ENCODE measurements at places on chromosomes 3 and 15.

DNA sequence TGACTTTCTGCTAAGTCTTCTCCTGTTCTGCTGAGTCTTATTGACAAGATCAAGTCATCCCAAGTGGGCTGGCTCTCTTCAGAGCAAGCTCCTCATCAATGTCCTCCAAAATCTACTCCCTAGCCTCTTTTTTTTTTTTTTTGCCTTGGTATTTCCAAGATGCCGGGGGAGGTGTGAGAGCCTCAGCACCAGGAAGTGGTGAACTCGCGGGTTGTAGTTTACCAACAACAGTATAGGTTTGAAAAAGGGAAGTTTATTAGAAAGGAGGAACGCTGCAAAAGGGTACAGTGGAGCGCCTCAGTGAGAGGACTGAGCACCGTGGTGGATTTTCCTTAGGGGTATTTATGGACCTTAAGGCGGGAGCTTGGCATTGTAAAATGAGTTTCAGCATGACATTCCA lies 94.3 kb upstream of the SGO1 start:
- no peak for DNase-seq

DNA sequence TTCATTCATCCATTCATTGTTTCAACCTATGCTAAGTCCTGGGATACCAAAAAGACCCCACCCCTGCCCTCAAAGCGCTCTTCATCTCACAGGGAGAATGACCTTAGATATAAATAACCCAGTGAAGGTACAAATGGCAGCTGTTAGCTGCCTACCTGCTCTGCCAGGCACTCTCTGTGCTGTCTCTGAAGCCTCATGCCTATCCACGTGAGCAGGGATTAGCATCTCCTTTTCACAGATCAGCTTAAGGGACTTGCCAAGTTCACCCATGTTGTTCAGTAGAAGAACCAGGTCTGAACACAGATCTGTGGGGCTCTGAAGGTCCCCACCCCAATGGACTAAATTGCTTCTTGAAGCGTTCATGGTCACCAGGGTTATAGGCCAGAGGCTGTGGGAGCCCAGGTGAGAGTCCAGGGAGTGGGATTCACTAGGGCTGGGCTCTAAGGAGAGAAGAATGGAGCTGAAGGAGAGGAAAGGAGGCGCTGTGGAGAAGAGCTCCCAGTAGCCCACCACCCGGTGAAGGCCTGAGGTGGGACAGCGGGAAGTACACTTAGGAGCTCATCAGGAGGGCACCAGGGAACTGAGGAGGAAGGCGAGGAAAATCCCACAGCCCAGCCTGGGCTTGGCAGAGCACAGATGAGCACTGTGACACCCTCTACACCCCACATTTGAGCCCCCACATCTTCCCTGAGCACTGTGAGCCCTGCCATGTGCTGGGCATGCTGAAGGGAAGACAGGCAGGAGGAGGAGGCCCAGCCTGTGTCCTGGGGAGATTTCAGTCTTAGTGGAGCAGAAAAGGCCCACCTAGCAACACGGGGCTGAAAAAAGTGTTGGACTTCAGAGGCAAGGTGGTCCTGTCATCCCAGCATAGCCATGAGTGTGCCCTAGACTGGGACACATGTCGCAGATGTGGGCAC lies 20.4 kb downstream of the RBP1 start:
- no peak for DNase-seq

DNA sequence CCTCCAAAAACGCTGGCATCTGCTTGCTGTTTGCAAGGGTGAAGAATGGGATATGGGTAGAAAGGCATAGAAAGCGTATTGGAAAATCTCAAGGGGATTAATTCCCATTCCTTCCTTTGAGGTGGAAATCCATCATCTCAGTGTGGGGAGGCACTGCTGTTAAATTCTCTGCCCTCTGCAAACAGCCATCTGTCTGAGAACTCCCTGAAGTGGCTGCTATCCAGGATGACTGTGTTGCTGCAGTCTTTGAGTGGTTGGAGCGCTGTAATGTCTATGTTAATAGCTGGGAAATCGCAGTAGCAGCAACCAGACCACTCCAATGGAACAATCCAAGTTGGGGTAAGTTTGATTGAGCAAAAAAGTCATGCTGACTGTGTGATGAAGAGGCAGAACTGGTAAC lies 625.9 kb downstream of the NLGN1 start:
- no peak for DNase-seq

GRCh38 chr3:27633224-27633545 lies 88.9 kb downstream of the EOMES start:
- DNase-seq: no peak

DNA sequence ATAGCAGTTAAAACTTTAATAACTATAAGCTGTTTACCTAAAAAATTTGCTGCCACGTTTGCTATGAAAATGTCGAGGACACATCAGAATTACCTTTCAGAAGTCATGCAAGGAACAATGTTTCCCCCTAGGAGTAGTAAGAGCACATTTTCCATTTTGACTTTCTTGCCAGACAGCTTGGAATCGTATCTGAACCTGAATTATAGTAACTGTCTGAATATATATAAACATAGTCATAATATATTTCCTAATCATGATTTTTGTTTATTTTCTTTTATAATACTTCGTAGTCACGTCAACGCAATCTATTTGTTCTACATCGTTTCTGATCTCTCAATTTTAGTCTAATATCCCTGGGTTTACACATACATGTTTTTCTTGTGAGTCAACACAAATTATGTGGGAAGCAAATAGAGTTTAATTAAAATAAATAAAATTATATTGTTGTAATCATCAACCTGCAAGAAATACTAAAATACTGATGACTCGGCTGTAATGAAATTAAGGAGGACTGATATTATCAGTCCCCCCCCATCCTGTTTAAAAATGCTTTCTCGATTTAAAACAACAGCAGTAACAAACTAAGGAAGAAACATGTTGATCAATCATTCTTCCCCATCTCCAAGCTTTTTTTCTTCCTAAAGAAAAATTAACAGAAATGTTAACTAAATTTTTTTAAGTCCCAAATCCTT lies 78.4 kb downstream of the MME start:
- DNase-seq: no peak

DNA sequence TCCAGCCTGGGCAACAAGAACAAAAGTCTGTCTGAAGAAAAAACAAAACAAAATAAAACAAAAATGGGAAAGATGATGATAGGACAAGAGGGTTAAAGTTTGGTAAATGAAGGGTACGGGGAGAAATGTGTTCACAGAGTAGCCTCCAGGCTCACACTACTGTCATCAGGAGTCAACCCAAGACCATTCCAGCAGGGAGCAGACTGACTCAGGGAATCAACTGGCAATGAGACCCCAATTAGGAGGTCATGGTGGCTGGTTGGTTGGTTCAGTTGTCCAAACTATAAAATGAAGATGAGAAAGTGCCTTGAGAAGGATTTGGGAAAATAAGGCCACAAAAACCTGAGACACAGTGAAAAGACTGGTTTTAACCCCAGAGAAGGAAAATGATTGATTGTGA lies 51.8 kb downstream of the KLHL6 start:
- DNase-seq: no peak

DNA sequence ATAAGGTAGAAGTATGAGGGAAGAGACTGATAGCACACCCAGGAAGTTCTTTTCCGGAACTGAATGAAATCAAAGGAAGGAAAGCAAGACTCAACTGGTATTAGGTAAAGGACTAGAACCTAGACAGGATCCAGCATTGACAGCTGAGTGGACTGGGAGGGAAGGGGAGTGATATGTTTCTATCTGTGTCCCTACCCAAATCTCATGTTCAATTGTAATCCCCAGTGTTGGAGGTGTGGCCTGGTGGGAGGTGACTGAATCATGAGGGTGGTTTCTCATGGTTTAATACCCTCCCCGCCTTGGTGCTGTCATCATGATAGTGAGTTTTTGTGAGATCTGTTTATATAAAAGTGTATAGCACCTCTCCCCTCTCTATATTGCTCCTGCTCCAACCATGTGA lies 415.9 kb upstream of the KCNMB2 start:
- DNase-seq: no peak

DNA sequence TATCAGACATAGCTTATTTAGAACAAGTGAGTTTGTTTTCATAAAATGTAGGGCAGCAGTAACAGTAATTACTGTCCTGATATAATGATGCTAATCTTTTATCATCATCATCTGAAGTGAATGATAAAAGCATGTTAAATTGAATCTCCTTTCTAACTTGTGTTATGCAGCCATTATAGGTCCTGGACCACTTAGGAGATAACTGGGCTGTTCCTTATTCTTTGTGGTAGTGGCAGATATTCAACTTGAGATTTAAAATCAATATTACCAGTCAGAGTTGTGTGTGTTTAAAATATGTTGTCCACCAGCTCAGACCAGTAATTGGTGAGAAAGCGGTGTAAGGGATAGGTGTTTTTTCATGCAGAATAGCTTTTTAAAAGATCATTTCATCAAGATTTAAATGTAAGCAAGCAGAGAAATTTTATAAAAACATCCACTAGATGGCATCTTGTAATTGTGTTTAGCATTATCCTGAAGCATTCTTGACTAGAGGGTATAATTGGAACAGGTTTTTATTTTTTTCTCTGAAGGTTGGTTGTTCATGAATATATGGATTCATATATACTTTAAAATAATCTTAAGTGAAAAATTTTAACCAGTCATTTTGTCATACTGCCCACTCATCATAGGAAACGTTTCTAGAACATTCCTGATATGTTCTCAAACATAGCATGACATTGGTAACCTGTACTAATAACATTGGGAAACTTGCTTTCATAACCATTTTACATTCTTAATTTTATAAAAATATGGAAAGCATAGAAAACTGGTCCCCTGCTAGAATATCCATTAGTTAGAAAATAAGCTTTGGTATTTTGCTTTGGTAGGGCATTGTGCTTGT lies 153.9 kb downstream of the BBX start:
- peak; percentile 43 for DNase-seq

DNA sequence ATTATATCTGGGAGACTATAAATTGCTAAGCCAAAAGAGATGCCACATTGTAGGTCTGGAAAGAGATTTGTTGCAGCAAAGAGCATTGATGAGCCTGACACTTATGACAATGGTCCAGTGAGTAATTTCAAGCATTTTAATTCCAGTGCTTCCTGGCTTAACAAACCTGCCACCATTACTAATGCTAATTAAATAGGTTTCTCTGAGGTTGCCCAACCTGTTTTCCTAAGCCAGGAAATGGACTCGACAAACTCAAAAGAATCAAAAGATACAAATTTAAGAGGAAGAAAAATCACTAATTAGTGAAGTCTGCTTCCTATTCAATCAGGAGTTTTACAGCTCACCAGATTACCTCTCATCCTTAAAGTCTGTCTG lies 36.7 kb upstream of the CTDSPL start:
- DNase-seq: no peak

DNA sequence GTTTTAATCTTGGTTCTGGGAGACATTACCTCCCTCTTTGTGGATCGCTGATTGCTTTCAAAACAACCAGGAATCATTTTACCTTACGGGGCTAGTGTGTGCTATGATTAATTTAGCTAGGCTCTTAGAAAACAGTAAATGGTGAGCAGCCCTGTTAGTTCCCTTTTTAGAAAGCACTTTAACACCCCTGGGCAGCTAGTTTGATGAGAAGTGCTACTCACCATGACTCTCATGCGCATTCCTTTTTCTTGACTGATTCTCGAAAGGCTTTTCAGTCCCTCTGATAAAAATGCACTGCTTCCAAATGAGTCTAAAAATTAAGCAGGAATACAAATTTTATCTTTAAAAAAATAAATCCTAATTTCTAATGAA lies 75.3 kb upstream of the LEKR1 start:
- no peak for DNase-seq

DNA sequence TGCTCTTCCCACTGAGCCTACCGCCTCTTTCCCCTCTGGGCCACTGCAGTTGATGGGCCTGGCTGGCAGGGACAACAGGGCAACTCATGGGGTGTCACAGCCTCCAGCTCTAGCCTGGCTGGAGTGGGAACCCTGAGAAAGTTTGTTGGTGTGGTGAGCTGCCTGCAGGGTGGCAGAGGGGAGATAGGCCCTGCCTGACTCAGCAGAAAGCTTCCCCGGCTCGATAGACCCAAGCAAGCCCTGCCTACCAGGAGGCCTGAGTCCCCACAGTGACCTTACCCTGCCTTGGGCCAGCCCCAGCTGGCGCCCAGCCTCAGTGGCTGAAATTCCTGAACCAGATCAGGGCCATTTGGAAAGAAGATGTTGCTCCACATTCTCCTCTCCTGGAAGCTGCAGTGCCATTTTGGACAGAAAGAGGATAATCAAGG lies 29.4 kb downstream of the ABTB1 start:
- DNase-seq: no peak

- DNase-seq: no peak
These were observed 26.4 kb upstream of the SCN10A start for GRCh38 chr3:38842266-38842965.

DNA sequence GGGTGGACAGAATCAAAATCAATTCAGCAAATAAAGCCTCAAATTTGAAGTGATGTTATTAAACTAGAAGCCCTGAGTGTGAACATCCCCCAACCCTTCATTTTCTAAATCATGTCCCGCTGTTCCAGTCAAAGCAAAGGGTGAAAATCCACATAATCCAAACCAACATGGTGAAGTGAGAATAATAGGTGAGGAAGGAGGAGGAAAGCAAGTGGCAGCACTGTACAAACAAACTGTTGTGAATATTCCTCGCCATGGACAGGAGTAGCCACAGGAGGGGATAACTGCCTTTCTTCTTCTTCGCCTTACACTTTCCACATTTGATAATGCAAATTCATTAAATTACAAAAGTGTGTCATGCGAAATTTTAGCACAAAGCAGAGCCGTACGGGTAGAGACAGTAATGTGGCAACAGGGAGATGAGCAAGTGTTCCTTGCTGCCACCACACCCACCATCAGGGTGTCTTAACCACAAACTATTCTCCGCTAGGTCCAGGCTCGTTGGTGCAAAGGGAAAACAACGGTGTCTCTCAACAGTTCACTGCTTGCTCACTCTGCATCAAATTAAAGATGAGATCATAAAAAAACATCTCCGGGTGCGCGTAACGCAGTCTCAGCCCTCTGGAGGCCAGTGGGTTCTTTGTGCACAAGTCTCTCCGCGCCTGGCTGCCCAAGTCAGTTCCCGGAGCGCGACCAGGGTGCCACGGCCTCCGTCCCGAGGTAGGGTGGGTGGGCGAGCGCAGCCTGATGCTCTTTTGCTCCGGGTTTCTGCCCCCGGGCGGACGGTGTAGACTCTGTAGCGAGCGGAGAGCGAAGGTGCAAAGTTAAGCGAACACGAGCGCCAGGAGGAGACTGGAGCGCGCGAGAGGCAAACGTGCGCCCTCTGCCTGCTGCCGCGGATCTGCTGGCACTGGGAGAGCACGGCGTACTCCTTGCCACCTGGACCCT lies 6.7 kb downstream of the EPHA3 start:
- peak; percentile 95 for DNase-seq

DNA sequence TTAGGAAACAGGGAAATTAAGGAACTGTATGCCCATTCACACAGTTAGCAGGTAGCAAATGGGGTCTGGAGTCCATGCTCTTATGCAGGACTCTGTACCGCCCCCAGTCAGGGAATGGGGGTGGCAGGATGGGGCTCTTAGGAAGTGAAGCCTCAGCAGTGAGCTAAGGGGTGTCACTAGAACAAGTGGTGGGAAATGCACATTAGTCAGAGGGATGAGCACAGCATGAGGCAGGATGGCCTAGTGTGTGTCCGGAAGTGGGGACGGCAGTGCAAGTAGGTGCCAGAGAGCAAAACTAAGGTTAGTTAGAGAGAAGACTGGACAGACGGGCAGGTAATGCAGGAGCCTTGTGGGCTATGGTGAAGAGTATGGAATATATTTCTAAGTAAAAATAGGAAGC lies 60.7 kb downstream of the ST3GAL6 start:
- DNase-seq: no peak

GRCh38 chr15:86629409-86630356 lies 550.0 kb downstream of the AGBL1 start:
- no peak for DNase-seq

Data from retina (tissue), 1 donor.